ENCODE measurements at places on chromosomes 3 and 15.

GRCh38 chr15:100592898-100593297, 9.1 kb downstream of the LINS1 start:
- no peak for DNase-seq

DNA sequence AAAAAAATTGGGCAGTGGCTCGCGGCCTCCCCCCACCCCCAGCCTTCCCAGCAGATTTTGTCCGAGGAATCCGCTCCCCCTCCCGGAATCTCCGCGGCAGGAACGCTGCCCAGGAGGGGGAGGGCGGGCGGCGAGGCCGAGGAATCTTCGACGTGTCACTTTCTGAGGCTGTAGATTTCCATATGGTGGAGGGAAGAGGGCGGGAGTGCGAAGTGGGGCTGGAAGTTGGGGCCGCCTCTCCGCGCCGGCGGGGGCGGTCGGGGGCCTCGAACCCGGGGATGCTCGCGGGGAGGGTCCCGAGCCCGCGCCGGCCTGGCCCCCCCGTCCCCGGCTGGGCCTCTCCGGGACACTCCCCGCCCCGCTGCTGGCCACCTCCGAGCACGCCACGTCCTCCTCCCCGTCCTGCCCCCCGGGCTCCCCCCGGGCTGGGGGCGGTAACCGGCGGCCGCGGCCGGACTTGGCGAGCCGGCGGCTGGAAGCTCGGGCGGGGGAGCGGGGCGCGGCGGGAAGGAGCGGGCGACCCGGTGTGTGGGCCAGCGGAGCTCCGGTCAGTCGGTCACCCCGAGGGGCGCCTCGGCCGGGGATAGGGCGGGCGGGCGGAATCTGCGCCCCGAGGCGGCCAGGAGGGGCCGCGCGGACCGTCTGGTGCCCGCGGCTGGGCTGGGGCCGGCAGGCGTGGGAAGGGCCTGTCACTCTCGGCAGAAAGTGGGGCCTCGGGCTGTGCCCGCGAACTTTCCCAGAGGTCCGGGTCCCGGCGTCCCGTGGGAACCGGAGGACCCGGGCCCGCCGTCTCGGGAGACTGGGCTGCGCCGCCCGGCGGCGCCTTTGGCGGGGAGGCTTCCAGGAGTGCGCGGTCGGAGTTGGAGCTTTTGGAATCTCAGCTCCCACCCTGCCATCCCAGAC, 951 bp downstream of the FNDC3B start:
- peak; percentile 47 for DNase-seq

DNA sequence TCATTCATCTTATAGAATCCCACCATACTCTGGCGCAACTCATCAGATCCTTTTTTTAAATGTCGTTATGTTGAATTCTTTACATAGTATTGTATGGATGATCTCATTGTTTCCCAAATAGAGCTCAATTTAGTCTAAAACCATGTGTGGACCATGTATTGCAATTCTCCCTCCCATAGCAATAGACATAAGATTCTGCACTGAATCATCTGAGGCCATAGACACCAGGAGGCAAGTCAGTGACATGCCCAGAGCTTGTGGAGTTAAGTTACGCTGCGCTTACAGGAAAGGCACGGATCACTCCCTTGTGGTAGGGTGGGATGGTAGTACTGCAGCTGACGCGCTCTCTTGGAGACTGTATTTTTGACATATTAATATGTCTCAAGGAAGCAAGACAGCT, 211.0 kb downstream of the GABRB3 start:
- no peak for DNase-seq

DNA sequence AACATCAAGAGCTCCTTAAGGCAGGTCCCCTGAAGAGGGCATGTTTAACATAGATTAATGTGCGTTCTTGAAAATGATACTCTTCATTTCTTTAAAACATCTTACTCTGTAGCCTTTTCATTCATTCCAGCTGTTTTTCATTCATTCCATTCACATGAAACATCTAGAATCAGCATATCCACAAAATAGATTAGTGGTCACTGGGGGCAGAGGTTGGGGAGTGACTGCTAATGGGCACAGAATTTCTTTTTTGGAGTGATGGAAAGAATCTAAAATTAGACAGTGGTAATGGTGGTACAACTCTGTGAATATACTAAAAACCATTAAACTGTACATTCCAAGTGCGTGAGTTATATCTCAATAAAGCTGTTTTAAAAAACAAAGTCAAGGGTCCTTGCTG, 15.4 kb upstream of the CXCR6 start:
- DNase-seq, result no peak

DNA sequence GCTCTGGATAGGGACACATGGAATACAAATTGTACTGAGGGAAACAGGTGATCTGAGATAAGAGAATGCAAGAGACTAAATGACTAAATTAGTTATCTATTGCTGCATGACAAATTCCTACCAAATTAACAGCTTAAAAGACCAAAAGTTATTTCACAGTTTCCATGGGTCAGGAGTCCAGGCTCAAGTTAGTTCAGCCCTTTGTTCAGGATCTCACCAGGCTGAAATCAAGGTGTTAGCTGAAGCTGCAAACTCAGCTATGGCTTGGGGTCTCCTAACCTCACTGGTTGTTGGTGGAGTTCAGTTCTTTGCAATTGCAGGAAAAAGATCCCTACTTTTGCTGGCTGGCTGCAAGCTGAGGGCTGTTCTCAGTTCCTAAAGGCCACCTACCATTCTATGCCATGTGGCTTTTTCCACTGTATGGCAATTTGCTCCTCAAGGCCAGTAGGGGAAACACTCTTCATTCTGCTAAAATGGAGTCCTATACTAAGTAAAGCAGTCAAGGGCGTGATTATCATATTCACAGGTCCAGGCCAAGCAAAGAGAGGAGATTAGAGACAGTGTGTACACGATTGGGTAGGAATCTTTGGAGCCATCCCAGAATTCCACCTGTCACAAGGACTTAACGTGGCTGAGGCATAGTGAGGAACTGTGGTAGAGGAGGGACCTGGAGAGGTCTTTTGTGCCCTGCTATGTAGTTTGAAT, 53.7 kb downstream of the THRB start:
- no peak for DNase-seq

GRCh38 chr15:86199467-86200145, 119.9 kb downstream of the AGBL1 start:
- no peak for DNase-seq

DNA sequence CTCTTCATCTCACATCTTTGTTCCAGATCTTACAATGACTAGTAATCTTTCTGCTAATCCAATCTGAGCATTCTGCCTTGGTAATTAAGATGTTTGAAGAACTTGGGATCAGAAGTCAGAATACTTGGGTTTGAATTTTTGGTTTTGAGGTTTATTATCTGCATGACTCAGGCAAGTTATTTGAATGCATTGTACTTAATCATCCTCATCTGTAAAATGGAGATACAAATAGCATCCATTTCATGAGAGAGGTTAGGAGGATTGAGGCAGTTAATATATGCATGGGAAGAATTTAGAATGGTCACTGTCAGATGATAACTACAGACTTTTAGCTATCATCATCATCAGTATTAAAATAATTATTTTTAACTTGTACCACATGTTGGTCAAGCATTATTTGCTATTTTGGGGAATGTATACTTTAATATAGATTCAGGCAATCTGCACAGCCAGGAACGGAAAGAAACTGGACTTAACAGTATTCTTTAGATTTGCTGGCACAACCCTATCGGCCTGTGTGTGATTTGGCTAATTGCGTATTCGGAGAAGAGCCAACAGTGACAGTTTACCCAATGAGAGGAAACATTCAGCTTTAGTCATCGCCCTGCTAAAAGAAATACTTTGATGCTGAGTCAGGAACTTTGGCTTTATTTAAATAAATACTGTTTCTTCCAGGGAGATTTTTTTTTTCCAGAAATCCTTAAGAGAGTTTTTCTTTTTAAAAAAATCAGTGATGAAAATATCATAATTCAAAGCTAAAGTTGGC, 600.0 kb downstream of the ROBO1 start:
- no peak for DNase-seq

All from NCI-H1092 treated with DMSO at 0.1 percent for 48 hours (cell line).